A549 treated with CpdA at 1 μM for 4 hours (cell line): ENCODE measurements at places on chromosomes 2 and 18. TPM values are rescaled to one million over a fixed set of nuclear protein-coding genes. Genes with fewer than 3 reads are reported as not detected.

KLHL30 gene
- total RNA-seq, result 0.05 to 0.19 TPM (median 0.07 TPM) in 5 replicates

LINC00305 gene
- not detected in 5 replicates for total RNA-seq

UGT1A3 gene
- total RNA-seq, result 0.08 to 0.23 TPM (median 0.13 TPM) in 3 of 5 replicates, not detected in the others

HNMT gene
- 0.38 to 1.8 TPM (median 0.68 TPM) in 5 replicates for total RNA-seq

CFAP65 gene
- 0.10 to 0.34 TPM (median 0.14 TPM) in 5 replicates for total RNA-seq

HOXD12 gene
- total RNA-seq, result not detected in 5 replicates

ZSWIM2 gene
- not detected in 5 replicates for total RNA-seq
